NCI-H187 treated with DMSO at 0.1 percent for 48 hours (cell line): ENCODE measurements at places on chromosomes 1 and 21.
A peak's percentile ranks its signal among the peaks of the same experiment; 100 is the strongest.

GRCh38 chr1:115144176-115144575, 54.9 kb upstream of the TSPAN2 start:
- DNase-seq: no peak

- DNase-seq: no peak
These were observed 12.8 kb downstream of the OTUD7B start for GRCh38 chr1:149997585-149998262.

DNA sequence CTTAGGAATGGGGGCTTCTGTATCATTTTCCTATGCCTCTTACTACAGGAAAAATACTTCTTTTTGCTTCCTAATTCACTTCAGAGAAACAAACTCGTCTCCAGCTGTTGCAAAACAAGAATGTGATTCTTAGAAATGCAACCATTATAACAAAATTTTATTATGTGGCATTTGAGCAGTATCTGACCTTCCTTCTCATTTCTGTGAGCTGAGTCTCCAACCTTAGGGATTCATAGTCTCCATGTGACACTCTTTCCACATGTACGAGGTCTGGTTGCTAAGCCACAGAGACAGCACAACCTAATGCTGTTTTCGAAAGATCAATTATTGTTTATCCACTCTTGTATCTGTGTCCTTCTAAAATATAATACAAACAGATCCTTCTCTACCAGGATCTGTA, 75.3 kb upstream of the RGS4 start:
- DNase-seq: no peak

DNA sequence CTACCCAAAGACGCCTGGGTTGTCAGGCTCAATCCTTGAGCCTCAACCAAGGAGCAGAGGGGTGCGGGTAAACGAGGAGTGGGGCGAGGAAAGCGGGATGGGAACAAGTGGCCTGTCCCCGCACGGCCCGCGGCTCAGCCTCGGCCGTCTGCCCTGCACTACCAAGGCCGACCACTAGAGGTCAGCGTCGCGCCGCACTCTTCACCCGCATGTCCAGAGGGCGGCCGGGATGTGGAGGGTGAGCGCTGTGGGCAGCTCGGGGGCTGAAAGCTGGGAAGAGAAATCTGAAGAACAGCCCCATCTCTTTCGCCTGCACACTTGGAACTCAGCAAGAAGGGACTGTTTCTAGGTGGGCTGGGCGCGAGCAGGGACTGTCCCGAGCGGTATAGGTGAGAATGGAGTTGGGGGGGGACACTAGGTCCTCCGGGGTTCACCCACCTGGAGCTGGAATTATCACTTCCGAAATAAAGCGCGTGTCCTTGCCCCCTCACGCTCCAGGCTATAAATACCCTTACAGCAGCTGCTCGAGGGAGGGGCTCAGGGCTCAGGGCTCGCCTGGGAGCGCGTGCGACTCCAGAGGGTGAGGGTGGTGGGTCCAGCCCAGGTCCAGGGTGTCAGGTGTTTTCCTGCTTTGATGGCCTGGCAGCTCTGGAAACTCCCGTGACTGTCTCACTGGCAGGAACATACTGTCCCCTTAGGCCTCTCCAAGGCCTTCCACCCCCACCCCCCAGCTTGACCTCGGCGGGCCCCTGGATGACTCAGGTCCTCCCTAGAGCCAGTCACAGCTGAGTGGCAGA, 9.8 kb downstream of the SLC30A2 start:
- DNase-seq: no peak

DNA sequence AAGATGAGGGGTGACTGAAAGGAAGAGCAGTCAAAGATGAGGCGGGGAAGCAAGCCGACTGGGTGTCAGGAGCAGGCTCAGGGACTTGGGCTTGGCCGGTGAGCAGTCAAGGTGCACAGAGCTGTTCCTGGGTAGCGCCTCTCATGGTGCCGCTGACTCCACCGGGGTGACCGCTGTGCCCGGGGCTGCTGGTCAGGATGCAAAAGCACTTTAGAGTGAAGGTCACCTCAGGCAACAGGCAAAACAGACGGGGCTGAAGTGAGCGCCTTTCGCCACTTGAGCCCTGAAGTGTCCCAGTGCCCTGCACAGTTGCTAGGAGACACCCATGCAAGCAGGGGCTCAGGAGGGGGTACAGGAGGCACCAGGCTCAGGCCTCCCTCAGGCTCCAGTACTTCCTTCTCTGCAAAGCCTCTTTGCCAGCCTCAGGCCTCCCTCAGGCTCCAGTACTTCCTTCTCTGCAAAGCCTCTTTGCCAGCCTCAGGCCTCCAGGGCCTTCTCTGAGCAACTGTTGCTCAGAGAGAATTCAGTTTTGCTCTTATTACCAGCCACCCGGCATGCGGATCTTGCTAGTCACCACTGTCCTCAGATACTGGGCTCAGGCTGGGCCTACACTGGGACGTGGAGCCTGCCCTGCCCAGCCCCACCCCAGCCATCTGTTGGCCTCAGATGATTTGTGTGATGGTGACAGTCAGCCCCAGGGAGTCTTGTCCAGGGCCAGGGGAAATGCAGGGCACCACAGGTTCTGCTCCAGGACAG, 99.7 kb upstream of the IRF2BP2 start:
- DNase-seq: no peak

DNA sequence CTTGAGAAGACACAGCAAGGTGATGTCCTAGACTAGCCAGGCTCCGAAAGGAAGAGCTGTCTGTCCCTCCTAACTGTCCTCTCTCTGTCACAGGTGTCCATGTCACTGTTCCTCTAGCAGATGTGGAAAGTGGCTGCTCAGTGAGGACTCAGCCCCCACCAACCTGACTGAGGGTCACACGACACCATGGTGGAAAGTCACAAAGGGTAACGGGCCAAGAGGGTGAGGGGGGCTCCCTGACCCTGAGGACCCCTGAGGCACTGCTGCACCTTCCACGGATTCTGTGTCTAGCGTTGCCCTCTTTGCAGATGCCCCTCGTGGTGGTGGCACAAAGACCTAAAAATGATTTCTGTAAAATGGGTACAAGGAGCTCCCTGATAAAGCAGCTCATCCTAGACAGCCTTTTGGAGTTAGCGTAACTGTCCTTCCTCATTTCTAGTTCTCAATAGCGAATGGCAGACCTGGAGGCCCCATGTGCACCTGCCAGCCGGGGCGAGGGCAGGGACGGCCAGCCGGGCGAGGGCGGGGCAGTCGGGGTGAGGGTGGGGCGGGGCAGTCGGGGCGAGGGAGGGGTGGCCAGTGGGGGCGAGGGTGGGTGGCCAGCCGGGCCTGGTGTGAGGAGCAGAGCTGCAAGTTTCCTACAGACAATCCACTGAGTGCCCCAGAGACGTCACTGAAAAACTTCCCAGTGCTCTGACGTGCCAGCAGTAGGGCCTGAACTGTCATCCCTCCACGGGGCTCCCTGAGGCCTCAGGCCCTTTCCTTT, 23.4 kb downstream of the POFUT2 start:
- no peak for DNase-seq

DNA sequence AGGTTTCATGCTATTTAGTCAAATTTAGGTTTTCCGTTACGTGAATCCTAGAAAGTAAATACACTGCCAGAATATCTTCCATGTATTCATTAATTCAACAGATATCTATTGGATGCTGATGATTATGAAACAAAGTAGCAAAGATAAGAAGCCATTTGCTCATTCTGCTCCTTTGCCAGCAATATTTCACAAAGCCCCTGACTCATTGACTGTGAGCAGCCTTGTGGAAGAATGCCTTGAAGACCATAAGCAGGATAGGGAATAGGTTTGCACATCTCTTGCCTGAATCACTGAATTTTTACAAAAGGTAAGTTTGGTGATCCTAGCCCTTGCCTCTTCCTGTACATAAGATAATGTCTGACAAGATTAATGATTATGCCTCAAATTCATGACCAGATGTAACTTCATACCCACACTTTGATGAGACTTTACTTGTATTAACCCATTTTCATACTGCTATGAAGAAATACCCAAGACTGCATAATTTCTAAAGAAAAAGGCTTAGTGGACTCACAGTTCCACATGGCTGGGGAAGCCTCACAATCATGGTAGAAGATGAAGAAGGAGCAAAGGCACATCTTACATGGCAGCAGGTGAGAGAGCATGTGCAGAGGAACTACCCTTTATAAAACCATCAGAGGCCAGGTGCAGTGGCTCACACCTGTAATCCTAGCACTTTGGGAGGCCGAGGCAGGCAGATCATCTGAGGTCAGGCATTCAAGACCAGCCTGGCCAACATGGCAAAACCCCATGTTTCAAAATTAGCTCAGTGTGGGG, 1.6 kb upstream of the PIGK start:
- no peak for DNase-seq

- no peak for DNase-seq
These were observed 2.2 kb downstream of the IL10RB start for GRCh38 chr21:33268393-33268736.

DNA sequence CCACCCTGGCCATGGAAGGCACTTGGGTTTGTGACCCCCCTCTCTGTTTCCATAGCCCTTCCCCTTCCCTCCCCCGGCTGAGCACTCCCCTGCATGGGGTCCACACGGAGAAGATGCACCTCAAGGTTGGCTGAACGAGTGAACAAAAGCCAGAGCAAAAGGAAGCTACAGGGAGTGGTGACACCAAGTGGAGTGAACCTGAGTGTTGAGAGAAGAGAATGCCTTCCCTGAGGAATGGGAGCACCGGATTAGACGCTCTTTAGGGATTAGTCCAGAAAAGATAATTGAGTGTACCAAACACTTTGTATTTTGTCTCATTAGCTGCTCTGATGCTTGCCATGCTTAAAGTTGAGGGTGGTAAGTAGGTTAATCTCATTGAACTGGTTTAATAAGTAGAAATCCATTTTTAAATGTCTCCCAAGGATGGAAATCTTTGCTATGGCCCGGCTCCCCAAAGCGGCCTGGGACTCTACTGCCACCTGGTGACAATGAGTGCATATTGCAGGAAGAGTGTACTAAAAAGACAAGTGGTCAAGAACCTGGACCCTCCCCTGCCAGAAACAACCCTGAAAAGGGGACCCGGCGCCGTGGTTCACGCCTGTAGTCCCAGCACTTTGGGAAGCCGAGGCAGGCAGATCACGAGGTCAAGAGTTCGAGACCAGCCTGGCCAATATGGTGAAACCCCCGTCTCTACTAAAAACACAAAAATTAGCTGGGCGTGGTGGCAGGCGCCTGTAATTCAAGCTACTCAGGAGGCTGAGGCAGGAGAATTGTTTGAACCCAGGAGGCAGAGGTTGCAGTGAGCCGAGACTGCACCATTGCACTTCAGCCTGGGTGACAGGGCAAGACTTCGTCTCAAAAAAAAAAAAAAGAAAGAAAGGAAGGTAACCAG, 150.6 kb upstream of the ZC3H12A start:
- peak; percentile 12 for DNase-seq

DNA sequence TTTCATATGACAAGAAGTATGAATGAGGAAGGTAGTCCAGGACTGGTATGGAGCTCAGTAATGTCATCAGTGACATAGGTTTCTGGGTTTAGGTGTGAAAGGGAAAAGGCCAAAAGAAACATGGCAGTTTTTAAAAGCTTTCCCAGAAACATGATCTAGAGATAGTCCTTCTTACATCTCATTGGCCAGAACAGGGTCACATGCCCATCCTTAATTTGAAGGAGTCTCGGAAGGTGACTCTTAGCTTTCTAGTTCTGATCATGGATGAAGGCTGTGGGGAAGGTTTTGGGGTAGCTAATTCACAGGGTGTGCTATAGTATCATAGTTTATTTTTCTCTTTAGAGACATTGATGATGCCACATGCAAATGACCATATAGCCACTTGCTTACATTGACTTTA, 55.3 kb downstream of the RPS6KC1 start:
- no peak for DNase-seq

GRCh38 chr1:203340112-203340790, 10.7 kb downstream of the FMOD start:
- DNase-seq: peak; percentile 67

DNA sequence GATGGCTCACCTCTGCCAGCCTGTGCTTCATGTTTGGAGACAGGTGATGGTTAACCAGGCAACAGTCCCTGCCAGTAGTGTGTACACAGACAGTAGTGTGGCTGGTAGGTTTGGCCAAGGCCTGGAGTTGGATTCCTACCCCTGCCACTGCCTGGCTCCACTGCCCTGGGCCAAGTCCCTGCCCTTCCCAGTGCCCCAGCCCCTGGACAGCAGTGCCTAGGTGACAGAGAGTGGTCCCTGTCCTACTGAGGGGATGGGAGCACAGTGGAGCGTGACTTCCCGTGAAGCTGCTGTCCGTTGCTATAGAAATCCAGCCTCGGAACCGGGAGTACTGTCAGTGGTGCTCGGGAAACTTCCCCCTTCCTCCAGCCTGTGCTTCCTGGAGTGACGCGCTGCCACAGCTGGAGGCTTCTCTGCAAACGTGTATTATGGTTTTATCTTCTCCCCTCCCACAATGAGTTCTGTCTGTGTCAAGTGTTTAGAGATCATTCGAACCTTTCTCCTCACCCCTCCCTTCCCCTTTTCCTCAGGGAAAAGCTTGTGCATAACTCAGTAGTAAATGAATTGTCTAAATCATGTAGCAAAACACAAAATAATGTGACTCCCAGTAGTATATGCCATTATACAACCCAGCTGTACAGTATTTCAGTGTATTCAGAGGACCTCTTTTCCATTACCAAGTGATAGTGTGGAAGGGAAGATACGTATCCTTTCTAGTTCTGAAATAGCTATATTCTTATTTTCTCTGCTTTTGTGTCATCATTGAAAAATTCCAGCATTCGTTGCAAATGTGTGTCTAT, 73.4 kb downstream of the GALNT2 start:
- peak; percentile 36 for DNase-seq

- no peak for DNase-seq
These were observed 99.2 kb downstream of the PROX1 start for GRCh38 chr1:214086945-214087344.

DNA sequence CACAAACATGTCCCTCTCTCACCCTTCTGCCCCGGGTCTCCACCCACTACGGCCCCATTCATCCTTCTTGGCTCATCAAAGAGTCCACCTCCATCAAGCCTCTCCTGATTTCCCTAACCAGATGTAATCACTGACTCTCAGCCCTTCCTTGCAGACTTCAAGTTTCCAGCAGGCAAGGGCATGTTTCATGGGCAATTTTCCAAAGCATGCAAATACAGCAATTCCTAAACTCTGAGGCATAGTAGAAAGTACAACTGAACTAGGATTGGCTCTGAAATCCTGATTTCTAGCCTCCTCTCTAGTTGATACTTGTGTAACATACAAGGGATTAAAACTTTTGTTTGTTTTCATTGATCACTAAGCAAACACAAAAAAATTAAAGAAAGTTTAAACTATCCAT, 109.1 kb upstream of the GADD45A start:
- no peak for DNase-seq
